ENCODE measurements at places on chromosomes 7 and 10.
A peak's percentile ranks its signal among the peaks of the same experiment; 100 is the strongest.

GRCh38 chr7:81181066-81181465 is 262.2 kb upstream of the SEMA3C start:
- DNase-seq, result no peak

GRCh38 chr10:60707841-60708240 is 70.4 kb upstream of the CDK1 start:
- DNase-seq, result no peak

GRCh38 chr10:55627501-55628051 is 733.5 kb downstream of the ZWINT start:
- no peak for DNase-seq

DNA sequence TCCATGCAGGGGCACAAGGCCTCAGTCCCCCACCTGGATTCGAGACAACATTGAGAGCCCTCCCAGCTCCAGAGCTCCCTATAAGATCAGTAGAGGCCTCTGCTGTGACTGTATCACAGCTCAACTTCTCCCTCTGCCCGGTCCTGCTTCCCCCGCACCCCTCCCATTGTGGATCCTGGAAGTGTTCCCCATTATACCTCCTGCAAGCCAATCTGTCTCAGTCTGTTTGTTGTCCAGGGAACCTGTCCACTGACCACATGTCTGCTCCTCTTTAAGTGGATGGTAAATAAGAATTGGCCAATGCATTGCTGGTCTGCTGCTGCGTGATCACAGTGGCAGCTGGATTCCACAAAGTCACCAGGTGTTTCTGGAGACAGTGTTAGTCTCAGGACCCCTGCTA is 259.7 kb upstream of the HABP2 start:
- DNase-seq, result no peak

- no peak for DNase-seq
Measured at GRCh38 chr10:47403446-47404318, 19.6 kb upstream of the ZNF488 start.

- DNase-seq, result peak; percentile 14
Measured at GRCh38 chr10:77004917-77005564, 632.6 kb downstream of the KCNMA1 start.

DNA sequence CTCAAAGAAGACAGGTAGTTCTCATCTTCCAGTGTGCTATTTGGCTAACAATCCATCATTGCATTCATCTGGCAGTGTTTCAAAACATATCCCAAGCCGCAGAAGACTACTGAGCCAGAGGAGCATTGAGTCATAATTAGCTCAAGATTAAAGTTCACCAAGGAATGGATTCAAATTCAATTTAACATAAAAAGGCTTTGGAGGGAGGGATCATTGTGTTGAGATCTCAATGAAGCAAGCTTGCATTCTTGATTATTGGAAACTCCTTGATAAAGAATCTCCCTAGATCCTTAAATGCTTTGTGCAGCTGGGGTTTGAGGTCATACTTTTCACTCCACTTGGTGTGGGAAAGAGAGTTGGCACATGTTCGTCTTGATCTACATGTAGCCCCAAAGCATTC is 142.8 kb upstream of the SEMA3A start:
- no peak for DNase-seq

GRCh38 chr7:512146-512510 is 7.5 kb downstream of the PDGFA start:
- DNase-seq, result no peak

- no peak for DNase-seq
Measured at GRCh38 chr10:94677691-94678090, 5.8 kb upstream of the CYP2C18 start.

- no peak for DNase-seq
Measured at GRCh38 chr10:62162261-62162981, 106.2 kb downstream of the RTKN2 start.

GRCh38 chr7:116629051-116629463 is 42.9 kb upstream of the MET start:
- no peak for DNase-seq

DNA sequence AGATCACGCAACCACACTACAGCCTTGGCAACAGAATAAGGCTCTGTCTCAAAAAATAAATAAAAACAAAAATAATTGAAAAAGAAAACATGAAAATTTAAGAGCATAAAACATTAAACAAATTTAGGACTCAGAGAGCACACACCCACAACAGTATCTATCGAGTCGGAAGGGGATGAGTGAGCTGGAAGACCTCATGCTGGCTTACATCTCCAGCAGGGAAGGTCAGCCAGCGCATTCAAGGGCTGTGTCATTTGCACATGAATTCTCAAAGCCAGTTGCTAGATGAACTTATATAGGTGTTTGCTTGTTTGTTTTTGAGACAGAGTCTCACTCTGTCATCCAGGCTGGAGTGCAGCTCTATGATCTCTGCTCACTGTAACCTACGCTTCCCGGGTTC is 50.3 kb downstream of the SRRM3 start:
- no peak for DNase-seq

GRCh38 chr7:85239109-85239508 is 52.3 kb upstream of the SEMA3D start:
- no peak for DNase-seq

DNA sequence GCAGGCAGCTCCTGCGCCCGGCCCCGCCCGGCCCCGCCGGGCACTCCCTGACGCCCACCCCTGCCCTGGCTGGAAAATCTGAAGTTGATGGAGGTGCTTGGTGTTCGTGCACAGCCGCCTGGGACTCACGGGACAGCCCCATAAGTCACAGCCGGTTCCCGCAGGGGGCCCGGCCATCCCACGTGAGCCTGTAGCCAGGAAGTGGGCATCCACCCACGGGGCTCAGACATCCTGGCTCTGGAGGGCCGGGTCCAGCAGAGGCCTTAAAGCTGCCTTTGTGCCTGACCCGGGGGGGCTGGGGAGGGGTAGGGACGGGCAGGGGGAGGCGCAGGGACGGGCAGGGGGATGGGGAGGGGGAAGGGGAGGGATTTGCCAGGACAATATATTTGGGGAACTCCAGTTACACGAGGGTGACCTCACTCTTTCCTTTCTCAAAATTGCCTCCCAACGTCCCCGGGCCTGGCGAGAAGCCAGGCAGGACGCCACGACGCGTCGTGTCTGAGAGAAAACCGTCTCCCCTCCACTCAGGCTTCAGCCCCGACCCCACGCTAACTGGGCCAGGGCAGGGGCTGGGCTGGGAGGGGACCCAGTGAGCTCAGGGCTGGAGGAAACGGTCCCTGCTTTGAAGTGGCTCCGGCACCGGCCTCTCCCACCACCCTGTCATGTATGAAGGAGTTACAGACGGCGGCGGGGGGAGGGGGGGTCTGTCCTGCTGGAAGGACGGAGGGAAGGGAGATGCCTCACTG is 82.1 kb upstream of the PDGFA start:
- no peak for DNase-seq

- no peak for DNase-seq
Measured at GRCh38 chr7:44098092-44099068, 5.8 kb upstream of the AEBP1 start.

DNA sequence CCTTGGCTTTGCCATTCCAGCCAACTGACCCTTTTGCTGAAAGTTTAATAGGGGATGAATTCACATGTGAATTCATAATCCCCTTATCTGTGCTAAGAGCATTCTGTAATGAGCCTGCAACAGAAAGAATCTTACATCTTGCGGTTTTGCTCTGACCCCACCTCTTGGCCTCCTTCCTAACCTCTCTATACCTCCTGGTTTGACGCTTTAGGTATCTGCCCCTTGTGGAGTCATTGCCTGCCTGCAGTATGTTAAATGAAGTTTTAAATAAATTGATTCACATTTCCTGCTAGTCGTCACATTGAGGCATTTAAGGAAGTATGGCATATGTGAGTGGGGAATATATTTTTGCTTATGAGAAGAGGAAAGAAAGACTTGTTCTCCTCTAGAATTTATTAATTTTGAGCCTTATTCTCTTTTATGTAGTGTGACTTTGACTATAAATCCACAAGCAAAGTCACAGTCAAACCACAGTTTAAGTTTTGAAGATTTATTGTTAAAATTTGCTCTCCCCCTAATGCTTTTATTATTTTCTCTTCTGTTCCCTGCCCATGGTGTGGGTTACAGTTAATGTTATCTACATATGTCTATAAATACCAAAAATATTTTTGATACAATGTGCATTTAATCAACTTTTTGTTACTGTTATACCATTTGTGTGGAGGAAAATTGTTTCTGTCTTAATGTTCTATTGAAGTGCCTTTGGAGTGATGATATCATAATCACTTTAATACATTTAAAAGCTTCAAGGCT is 60.9 kb downstream of the LRMDA start:
- no peak for DNase-seq

DNA sequence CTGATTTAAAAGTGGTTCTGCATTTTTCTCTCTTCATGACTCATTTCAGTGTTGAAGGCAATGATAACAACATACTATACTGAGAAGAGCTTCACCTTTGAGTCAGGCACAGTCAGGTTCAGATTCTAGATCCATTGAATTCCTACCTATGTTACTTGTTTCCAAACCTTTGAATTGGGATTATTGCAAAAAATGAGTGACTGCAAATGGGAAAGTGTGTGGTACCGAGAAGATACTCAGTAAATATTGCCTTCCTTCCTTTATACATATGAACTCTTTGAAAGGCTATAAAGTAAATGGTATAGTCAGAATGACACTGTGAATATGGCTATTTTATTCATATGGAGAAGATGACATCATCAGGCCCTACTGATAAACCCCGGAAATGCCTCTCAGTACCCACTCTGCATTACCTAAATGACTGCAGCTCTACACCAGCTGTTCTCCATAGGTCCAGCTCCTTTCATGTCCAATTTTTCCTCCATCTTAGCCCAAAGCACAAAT is 66.7 kb upstream of the FGL2 start:
- DNase-seq, result no peak

DNA sequence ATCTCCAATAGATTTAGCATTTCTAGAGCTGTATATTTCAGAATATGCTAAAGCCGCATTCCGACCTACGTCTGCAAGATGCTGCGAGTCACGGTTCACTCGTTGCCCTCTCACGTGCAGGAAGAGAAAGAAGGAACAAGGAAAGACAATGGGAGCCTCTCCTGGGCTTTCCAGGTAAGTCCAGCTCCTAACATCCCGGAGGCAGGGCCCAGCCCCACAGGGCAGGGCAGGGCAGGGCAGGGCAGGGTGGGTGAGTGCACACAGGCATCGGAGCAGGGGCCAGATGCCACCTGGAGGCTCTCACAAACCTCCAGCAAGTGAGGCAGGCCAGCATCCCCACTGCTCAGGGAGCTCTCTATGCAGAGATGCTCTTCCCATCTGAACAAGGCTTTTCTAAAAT is 50.8 kb downstream of the VOPP1 start:
- DNase-seq, result no peak

DNA sequence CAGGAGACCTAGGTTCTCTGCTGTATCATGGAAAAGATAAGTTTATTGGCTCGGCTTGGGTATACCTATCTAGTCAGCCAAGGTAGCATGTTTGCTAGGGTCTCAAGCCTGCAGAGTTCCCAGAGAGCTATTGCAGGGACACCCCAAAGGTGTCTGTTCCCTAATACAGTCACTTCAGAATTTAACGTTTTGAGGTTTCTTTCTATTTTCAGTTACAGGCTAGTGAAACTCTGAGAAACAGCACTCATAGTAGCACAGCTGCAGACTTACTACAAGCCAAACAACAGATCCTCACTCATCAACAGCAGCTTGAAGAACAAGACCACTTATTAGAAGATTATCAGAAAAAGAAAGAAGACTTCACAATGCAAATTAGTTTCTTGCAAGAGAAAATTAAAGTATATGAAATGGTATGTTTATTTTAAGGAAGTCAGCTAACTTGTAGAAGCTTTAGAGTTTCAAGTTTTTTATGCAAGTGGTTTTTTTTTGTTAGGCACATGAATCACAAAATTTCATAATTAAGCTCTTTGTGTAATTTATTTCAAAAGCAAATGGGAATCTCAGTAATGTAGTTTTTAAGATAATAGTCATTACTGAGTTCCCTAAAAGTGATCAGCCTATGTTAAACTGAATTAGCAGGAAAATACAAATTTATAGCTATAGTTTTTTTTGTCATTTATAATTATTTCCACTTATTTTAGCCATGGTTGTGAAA is 54.9 kb downstream of the AKAP9 start:
- no peak for DNase-seq

- DNase-seq, result no peak
Measured at GRCh38 chr7:45000093-45001032, at the start of gene CCM2. Gene CCM2 (plus strand): TSS chr7:45000201. CDS start chr7:45000334, 133 bp downstream.

DNA sequence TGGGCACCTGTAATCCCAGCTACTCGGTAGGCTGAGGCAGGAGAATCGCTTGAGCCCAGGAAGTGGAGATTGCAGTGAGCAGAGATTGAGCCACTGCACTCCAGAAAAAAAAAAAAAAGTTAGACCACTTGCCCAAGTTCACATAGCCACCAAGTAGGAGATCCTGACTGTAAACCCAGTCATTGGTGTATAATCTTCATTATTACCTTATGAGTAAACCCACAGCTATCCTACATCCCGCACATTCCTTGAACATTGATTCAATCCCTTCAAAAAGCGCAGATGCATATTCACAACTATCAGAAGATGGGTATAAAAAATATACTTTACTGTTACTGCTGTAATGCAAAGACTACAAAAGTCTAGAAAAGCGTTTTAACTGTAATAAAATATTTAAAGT is 512.9 kb downstream of the SUGCT start:
- no peak for DNase-seq

DNA sequence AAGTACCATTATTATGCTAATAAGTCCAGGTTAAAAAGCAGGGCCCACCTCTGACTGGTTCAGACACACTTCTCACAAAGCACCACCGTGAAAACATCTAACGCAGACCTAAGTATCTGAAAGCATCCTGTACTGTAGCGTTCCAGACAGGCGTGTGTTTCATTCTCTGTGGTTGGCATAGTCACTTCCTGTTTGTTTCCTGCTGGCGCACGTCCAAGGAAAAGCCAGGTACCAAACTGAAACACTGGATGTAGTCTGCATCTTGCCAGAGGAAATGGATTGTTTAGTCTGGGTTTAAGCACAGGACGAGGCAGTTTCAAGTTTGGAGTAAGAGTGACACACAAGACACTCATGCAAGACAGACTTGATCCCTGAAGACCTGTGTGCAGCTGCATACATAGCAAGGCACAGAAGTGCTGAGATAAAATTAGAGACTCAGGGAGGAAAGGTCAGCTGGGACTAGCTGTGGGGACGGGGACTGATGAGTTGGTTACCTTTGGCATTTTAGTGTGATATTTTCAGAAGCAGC is 23.3 kb downstream of the BPGM start:
- peak; percentile 65 for DNase-seq

DNA sequence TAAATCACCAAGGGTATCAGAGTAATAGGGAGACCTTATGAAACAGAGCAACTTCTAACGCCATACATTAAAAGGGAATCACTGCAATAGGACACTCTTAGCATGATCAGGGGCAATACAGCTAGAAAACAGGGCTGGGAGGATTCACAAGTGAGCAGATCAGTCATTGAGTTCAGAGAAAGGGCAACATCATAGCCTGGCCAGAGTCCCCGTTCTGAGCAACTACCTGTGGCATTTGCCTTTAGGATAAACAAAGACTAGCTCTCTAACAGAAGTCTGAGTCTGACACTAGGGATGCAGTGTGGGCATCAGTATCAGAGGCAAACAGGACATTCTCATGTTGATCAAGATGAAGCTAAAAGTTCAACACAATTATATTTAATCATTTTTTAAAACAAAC is 297.9 kb downstream of the DGKB start:
- DNase-seq, result no peak

Data from NCI-H1105 (cell line).